GM23248 (cell line): ENCODE measurements at places on chromosomes 1 and 21. TPM values are rescaled to one million over a fixed set of nuclear protein-coding genes. Genes with fewer than 3 reads are reported as not detected.

The PCNX2 gene
- total RNA-seq, result 9.5 and 13.7 TPM in 2 replicates

The LEFTY2 gene
- total RNA-seq, result not detected in 2 replicates

The SLC1A7 gene
- total RNA-seq, result 0.13 TPM in 1 of 2 replicates, not detected in the other

The ZMYND12 gene
- total RNA-seq, result 0.13 and 3.2 TPM in 2 replicates

The PTPN22 gene
- total RNA-seq, result 0.51 and 0.86 TPM in 2 replicates

The CNKSR1 gene
- total RNA-seq, result 0.51 TPM in 1 of 2 replicates, not detected in the other

The OR2L5 gene
- not detected in 2 replicates for total RNA-seq

The SMCP gene
- not detected in 2 replicates for total RNA-seq

- no peak for DNase-seq
- H3K4me3 ChIP-seq, result no peak overlapping the region
- peaks cover 8% of the 10 kb centered on the region for H3K4me1 ChIP-seq
- no peaks in the 10 kb centered on the region for H3K27me3 ChIP-seq
- H3K36me3 ChIP-seq, result no peaks in the 10 kb centered on the region
These were observed 20.5 kb downstream of the TMEM51 start for GRCh38 chr1:15173863-15174614.

DNA sequence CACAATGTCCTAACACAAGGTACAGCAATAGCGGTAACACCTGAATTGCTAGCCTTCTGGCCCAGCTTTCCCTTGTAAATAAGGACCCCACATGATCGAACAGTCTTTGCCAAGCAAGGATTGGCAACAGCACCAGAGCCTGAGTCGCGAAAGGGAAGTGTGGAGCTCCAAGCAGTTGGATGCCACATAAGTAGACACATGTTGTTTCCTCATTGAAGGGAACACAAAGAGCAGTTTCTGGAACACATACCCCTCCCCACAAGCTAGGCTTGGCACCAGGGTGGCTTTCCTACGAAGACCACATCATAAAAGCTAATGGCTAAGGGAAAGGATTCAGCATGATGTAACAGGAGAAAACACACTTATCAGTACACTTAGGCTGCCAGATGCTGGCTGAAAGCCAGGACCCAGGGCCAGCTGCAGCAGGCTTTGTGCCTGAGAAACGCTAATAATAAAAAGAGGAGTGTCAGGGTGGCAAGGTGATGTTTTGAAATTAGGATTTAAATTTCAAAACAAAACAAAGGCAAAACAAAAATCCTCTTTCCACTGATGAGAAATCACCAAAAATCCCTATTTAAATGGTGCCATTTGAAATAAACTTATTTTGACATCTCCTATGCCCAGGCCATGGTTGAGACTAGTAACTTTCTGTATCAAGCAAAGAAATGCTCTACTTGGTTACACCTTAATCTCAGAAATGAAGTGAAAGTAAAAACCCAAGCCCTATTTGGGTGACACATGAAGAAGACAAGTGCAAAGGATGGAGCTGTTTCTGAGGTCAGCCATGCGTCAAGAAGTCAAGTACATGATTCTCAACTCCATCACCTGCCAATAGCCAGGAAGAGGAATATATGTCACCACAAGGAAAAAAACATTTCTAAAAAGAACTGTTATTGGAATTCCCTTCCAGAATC lies 11.9 kb upstream of the CPLANE2 start:
- no peak overlapping the region for H3K4me3 ChIP-seq
- no peaks in the 10 kb centered on the region for H3K27me3 ChIP-seq
- H3K27ac ChIP-seq, result peak overlapping the region; percentile 30
- peaks cover 31% of the 10 kb centered on the region for H3K4me1 ChIP-seq
- peaks cover 7% of the 10 kb centered on the region; the same call in 1 of the 2 replicates for H3K36me3 ChIP-seq

DNA sequence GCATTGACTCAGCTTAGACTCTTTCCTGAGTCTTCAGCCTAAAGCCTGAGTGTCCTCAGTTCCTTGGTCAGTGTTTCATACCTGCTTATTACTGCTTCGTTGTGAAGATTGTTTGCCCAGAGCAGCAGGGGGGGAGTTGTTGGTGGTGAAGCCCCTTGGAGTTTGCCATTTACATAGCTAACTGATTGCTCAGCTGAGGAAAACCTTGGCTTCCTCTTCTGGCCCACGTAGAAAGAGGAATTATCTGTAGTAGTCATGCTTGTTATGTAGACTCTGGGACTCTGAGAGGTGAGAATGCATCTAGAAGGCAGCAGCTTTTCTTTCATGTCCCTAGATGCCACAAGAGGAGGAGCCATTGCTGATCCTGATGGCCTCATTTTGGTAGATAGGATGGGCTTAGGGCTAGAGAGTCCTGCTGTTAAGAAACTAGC lies 125.9 kb downstream of the MAST2 start:
- H3K27ac ChIP-seq, result peak overlapping the region; percentile 72
- H3K4me1 ChIP-seq, result peaks cover 17% of the 10 kb centered on the region
- H3K36me3 ChIP-seq, result no peaks in the 10 kb centered on the region
- no peaks in the 10 kb centered on the region for H3K27me3 ChIP-seq

- no peaks in the 10 kb centered on the region for H3K36me3 ChIP-seq
- DNase-seq, result peak; percentile 86
- no peak overlapping the region for H3K4me3 ChIP-seq
- peaks cover 36% of the 10 kb centered on the region for H3K4me1 ChIP-seq
- H3K27me3 ChIP-seq, result no peaks in the 10 kb centered on the region
- H3K27ac ChIP-seq, result peak overlapping the region; percentile 35; the same call in 1 of the 2 replicates
These were observed 336.0 kb upstream of the NR5A2 start for GRCh38 chr1:199691540-199691939.

- H3K4me3 ChIP-seq, result no peak overlapping the region
- DNase-seq, result no peak
- peaks cover 19% of the 10 kb centered on the region for H3K4me1 ChIP-seq
- H3K36me3 ChIP-seq, result no peaks in the 10 kb centered on the region
- no peaks in the 10 kb centered on the region for H3K27me3 ChIP-seq
- H3K27ac ChIP-seq, result no peak overlapping the region
These were observed 47.6 kb downstream of the SEC16B start for GRCh38 chr1:177922209-177922608.

GRCh38 chr1:5621692-5622091 lies 370.5 kb downstream of the NPHP4 start:
- H3K27ac ChIP-seq, result no peak overlapping the region
- H3K27me3 ChIP-seq, result no peaks in the 10 kb centered on the region
- no peaks in the 10 kb centered on the region for H3K4me1 ChIP-seq
- no peaks in the 10 kb centered on the region for H3K36me3 ChIP-seq

- no peak overlapping the region for H3K4me3 ChIP-seq
- H3K27ac ChIP-seq, result no peak overlapping the region
- H3K4me1 ChIP-seq, result no peaks in the 10 kb centered on the region
- no peaks in the 10 kb centered on the region for H3K36me3 ChIP-seq
These were observed 170.6 kb upstream of the ARHGEF16 start for GRCh38 chr1:3283849-3284248.

DNA sequence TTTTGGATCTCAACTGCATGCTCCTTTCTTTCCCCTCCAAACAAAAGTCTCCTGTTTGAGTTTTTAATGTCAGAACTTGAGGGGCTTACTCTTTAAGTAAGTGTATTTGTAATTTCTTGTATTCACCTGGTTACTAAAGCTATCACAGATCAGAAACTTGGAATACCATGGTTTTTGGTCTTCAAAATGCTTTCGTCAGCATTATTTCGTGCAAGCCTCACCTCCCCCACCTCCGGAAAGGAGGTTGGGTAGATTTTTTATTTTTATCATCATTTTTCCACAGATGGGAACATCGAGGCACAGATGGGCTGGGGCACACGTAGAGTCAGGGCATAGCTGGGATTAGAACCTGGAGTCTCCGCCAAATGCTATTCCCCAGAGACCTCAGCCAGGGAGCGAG lies 100.7 kb downstream of the IER5 start:
- peaks cover 7% of the 10 kb centered on the region for H3K27me3 ChIP-seq
- H3K36me3 ChIP-seq, result no peaks in the 10 kb centered on the region
- H3K27ac ChIP-seq, result no peak overlapping the region
- H3K4me3 ChIP-seq, result no peak overlapping the region

DNA sequence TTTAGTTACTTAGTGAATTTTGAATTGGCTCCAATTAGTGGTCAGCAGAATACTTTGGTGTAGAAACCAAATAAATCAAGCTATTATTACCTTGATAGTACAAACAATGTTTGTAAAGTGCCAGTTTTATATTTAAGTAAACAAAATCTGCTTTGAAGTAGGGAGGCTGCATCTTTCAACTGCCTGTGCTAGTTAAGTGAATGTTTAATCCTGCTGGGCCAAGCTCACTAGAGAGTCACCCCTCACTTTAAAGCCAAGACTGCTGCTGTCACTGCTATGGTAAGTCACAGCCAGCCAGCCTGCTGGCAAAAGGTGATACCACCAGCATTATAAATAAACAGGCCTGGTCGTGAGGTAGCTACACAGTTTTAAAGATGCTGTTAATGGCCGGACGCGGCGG lies 10.3 kb upstream of the CFAP126 start:
- H3K4me1 ChIP-seq, result peaks cover 14% of the 10 kb centered on the region
- no peaks in the 10 kb centered on the region for H3K36me3 ChIP-seq
- H3K4me3 ChIP-seq, result no peak overlapping the region
- no peaks in the 10 kb centered on the region for H3K27me3 ChIP-seq
- no peak overlapping the region for H3K27ac ChIP-seq

- H3K36me3 ChIP-seq, result no peaks in the 10 kb centered on the region
- no peak overlapping the region for H3K27ac ChIP-seq
- H3K27me3 ChIP-seq, result peaks cover 16% of the 10 kb centered on the region; the same call in 1 of the 2 replicates
- H3K4me3 ChIP-seq, result no peak overlapping the region
- DNase-seq, result no peak
These were observed 127.9 kb downstream of the PTPRU start for GRCh38 chr1:29364101-29364678.
